ENCODE measurements at places on chromosomes 2 and 18.

- no peak for DNase-seq
These were observed 102.0 kb upstream of the PPP1CB start for GRCh38 chr2:28649481-28650265.

- DNase-seq, result peak; percentile 13
These were observed 120.5 kb upstream of the POU3F3 start for GRCh38 chr2:104733226-104733943.

GRCh38 chr2:118185210-118186109, 97.2 kb downstream of the INSIG2 start:
- DNase-seq, result peak; percentile 31

DNA sequence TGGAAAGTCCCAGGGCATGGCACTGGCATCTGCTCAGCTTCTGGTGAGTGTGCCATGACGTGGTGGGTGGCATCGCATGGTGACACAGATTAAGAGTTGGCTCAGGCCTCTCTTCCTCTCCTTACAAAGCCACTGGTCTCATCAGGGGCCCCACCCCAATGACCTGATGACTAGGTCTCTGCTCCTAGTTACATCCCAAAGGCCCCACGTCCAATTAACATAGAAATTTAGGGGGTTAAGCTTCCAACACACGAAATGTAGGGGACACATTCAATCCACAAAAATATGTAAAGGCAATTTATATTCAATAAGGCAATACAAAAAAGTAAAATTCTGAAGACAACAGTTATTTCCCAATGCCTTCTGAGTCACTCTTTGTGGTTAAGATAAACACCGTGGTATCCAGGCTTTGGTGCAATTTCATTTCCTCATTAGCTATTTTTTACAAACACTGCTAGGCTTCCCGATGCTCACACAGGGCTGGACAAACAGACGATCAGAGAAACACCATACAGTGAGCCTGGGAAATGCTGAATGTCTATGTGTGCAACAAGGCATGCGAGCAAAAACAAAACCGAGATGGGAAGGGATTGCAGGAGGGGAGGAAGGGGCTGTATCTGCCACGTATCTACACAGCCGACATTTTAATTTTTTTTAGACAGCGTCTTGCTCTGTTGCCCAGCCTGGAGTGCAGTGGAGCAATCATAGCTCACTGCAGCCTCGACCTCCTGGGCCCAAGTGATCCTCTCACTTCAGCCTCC, 67.2 kb downstream of the MBP start:
- DNase-seq, result no peak

- DNase-seq, result peak; percentile 22
These were observed 33.1 kb downstream of the ARHGAP15 start for GRCh38 chr2:143162123-143162837.

DNA sequence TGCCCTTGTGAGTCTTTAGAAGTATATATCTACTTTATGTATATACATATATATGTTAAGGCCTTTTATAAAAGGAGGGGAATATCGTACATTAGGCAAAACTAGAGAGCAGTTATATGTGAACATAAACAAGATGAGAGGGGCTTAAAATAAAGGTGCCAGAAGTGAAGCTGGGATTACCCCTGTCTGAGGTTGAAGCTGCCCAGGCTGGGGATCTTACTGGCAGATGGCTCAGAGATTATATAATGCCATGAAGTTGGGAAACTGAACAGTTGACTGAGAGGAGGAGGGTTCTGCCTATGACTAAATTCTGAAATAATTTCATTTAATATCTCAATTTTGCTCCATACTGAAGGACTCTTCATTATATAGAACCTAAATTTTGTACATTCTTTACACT, 6.0 kb downstream of the PNO1 start:
- no peak for DNase-seq

GRCh38 chr2:196555161-196555560, 84.4 kb upstream of the CCDC150 start:
- no peak for DNase-seq

GRCh38 chr2:124027182-124027581, 2.1 kb downstream of the CNTNAP5 start:
- no peak for DNase-seq

DNA sequence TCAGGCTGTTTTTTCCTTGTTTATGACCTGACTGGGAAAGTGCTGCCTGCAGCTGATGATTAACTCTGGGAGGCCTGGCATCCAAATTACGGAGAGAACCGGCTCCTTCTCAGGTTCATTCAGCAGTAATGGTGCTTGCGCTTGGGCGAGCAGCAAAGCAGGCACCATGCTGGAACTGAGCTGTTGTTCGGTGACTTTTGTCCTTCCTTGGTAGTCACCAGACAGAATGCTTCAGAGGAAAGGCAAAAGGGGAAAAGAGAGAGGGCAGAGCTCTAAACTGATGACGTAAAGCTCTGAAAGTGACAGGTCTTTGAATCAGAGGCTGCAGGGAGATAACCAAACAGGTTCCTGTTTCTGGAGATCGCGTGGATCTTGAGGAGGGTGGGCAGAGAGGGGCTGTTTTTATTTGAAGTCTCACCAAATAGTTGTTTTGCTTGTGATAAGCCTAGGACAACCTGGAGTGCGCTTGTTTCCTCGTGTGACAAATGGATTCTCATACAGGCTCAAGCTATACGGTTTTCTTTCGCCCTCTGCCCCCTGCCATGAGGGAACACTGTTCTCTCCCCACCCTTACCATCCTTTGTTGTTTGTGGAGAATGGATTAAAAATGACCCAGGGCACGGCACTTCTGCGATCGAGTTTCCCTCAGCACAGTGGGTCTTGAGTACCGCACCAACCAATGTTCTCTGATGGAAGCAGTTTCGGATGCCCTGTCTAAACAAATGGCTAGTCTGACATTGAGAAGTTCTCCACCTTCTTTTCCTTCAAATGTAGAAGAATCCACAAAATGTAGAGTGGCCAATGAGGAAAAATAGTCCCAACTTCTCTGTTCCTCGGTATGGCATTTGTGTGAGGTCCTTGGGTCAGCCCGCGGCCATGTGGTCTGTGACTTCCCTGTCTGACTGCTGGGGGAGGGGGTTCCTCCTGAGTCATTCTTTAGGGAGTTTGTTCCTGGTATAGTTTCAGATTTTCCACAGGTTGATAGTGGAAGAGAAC, 1.3 kb downstream of the RASGRP3 start:
- no peak for DNase-seq

DNA sequence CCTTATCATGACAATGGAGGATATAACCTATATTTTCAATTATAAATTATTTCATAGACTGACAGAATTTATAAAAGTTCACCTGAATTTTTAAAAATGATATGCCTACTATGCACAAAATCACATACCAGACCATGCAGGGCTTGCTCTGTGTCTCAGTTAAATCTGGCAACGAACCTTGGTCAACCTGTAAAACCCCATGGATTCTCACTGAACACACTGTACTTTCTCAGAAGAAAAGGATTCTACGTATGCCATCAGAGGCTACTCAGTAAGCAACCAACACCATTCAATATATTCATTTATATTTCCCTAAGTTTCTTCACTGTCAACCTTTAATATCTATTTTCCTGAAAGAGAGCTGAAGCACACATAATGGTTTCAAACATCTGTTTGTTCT, 52.4 kb downstream of the NRXN1 start:
- DNase-seq, result no peak

DNA sequence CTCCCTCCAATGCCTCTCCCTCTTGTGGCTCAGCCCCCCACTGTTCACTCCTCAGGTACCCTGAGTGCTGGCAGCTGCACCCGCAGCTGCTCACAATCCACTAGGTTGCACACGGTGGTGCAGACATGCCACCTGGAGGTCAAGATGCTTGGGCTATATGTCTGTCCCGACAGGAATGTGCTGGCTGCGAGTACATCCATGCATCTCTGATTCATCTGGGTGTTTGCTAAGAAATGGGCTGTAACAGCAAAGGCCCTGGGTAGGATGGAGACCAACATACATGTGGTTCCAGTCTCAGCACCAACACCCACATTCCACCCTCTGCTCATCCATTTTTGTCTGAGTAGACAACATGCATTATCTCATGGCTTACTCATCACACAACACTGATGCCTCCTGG, 31.3 kb downstream of the ANKMY1 start:
- no peak for DNase-seq

DNA sequence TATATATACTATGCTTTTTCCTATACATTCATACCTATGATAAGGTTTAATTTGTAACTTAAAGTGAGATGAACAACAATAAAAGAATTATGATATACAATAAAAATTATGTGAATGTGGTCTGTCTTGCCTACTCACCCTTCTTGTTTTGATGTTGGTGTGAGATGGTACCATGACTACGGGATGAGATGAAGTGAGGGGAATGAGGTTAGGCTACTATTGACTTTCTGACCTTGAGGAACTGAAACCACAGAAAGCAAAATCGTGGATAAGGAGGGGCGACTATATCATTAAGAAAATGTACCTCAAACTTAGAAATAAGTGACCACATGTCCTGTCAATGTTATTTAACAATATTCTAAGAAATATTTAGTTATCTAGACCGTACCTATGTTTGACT, 103.9 kb upstream of the PPP1CB start:
- no peak for DNase-seq

DNA sequence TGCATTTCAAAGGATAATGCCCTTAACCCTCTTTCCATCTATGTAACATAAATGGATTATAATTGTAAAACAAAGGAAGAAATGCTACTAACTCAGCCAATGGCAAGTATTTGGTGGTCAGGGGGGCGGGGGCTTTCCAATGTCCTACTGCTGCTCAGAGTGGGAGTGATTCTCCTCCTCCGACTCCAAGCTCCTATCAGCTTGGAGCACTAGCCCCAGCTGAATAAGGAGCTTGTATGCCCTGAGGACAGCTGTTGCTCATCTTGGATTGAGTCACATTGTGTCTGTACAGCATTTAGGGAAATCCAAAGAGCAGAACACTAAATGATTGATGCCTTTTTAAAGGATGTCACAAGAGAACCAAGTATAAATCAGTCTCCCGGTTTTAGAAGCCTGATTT, 105.6 kb upstream of the ZNF521 start:
- DNase-seq, result no peak

GRCh38 chr18:2970772-2971659, 41.9 kb downstream of the LPIN2 start:
- DNase-seq, result no peak

- DNase-seq, result no peak
These were observed 110.5 kb downstream of the KLF7 start for GRCh38 chr2:207055257-207055656.

DNA sequence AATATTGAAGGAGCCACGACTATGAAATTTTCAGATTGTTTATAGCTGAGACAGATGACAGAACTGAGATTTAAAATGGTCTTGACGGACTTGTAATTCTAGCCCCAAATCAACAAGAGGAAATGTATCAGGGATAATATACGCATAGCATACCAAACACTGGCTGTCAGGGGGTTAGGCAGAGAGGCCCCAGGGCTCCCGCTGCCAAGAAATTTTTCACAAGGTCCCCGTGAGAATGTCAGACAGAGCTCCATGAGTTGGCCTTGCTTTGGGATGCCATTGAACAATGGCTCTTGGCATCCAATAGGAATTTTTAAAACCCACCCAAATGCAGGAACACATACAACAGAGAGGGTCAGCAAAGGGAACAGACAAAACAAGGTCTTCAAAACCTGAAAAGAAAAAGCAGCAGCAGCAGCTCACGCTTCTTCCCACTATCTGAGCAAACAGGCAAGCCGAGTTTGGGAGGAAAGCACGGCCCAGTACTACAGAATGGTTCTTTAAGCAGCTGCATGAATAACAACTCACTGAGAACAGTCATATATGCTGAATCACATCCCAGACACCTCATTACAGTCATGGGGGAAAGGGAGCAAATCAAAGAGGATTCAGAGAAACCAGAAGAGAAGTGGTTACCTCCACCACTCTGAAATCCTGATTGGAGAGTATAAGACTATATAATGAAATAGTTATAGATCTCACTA, 445.6 kb downstream of the RND3 start:
- DNase-seq, result no peak

GRCh38 chr2:216214768-216215167, 105.6 kb downstream of the XRCC5 start:
- DNase-seq, result no peak

DNA sequence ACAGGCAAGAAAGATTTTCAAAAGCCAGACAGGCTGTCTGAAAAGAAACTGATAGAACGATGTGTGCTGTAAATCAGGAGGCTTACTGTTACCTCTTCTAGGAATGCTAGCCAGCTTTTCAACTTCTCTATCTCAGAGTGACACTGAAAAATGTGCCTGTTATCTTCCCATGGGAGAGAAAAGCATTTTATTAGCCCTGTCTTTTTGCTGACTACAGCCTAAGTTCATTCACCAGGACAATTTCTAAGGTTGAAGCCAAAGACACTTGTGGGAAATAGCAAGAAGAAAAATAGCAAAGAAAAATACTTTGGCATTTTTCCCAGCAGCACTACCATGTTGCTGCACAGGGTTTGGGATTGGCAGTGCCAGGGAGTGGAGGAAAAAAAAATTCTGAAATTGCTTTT, 34.0 kb downstream of the ABCB11 start:
- DNase-seq, result no peak

DNA sequence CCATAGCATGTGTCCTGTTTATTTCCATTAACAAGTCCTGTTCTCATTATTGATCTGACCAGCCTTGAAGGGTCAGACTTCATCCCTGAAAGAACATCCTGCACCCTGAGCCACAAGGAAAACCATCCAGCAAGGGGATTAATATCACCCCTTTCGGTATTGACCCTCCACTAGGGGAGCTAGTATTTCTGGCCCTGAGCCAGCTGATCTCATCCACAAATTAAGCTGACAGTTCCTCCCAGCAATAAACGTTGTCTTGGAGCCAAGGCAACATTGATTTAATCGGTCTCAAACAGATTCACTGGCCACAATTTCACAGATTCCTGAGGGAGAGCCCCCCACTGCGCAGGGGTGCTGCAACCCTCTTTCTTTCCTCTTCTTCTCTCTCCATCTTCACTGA, 353.1 kb upstream of the FANCL start:
- DNase-seq, result no peak

GRCh38 chr18:23640052-23640451, 22.7 kb downstream of the ANKRD29 start:
- no peak for DNase-seq

DNA sequence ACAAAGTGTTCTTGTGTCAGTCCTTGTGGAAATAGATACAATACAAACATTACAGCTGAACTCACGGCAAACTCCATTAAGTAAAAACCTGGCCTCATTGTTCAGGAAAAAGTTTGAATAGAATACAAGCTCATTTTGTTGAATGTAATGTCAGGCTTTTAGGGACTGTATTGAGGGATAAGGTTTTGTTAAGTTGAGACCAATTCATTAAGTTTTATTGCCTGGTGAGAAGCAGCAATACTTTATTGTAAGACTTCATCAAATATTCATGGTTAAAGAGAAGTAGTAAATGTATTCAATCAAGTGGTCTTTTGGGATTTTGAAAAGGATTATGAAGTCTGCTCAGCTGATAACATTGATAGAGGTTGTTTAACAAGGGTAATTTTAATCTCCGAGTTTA, 35.4 kb upstream of the METAP1D start:
- no peak for DNase-seq

DNA sequence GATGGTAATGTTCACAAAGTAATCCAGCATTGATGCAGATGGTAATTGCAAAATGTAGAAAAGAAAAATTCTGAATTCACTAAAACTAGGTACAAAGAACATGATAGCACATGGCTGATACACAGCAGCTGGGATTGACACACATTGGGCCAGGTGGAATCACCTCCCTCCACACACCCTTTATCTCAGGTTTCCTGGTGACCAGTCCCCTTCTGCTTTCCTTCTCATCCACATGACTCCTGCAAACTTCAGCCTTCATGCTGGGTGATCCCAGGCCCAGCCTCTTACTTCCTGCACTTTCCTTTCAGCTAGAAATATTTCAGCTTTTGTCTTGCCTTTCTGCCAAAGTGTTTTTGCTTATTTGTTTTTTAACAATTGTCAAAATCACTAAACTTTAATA, 246.9 kb downstream of the LNPK start:
- DNase-seq, result no peak

GRCh38 chr2:223101340-223102039, 49.5 kb downstream of the KCNE4 start:
- no peak for DNase-seq

Data from activated CD4-positive, alpha-beta T cell treated with anti-CD3 and anti-CD28 coated beads for 24 hours (primary cell).